Ammon's horn (tissue), 1 donor: ENCODE measurements at places on chromosomes 1 and 21.

DNA sequence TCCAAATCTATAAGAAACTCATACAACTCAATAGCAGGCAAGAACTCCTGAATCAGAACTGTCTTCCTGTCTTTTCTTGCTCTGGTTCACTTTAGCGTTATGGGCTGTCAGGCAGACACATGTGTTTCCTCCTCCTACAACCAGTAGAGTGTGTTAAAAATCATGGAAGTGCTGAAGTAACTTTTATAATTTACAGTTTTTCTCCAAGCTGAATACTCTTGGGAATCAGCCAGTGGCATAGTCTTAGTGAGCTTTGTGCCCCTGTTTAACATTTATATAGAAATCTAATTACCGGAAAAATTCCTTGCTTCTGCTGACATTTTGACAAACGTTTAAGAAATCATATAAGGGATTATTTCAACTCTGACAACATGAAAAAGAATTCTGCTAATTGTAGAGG, 113.1 kb upstream of the RGS18 start:
- no peak for DNase-seq

- no peak for DNase-seq
Observed at GRCh38 chr1:80988926-80989325, 811.8 kb upstream of the ADGRL2 start.

DNA sequence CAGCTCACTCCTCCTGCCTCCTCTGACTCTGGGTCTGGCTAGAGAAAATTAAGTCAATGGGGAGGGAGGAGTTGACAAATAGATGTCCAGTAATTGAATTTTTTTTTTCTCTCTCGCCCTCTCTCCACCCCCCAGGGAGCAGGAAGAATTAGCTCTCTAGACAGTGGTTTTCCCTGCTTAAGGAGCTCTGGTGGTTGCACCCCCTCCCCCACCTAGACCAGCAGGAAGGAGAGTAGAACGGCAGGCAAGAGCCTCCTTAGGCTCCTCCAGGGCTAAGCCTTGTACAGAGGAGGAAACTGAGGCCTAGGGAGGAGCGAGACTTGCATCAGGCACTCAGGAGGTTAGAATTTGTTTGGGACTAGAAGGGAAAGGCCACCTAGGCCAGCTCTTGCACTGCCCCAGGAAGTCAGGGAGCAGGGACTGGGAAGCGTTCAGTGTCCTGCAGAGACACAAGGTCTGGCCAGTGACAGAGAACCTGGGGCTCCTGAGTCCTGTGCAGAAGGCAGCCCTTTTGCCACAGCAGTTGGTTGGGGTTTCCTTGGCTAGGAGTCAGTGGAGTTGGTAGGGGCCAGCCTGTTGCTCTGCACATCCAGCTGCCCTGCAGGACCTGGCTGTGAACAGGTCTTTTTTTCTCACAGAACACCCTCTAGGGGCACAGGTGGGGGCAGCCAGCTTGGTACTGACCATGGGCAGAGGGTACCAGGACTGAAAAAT, 49.5 kb upstream of the ACOT11 start:
- no peak for DNase-seq

DNA sequence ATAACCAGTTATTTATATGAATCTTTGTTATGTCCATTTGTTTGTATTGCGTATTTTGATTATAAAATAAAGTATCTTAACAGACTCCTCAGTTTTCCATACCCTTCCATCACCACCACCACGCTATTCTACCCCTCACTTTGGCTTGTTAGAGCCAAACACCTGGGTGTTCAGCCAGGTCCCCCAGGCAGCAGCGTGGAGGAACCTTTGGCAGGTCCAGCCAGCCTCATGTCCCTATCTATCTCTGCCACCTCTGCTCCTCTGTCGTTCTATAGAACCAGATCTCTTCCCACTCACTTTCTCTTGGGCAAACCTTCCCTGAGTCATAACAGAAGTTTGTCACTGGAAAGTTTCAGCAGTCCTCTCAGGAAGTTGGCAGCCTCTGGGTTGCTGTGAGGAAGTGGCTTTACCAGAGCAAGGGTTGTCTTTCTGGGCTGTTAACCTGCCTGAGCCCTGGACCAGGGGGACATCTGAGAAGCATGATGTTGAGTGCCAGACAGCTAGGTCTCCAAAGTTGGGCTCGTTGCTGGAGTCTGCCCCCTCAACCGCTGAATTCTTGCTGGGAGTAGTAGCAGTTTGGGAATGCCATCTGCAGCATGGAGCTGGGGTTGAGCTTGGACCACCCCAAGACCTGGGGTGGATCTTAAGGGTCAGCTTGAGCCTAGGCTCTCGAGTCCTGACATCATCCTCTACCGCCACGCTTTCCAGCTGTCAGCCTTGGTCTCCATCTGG, 996 bp upstream of the SH3BGRL3 start:
- DNase-seq: peak; percentile 43

- DNase-seq: no peak
Observed at GRCh38 chr1:160821627-160822026, 25.7 kb downstream of the LY9 start.

DNA sequence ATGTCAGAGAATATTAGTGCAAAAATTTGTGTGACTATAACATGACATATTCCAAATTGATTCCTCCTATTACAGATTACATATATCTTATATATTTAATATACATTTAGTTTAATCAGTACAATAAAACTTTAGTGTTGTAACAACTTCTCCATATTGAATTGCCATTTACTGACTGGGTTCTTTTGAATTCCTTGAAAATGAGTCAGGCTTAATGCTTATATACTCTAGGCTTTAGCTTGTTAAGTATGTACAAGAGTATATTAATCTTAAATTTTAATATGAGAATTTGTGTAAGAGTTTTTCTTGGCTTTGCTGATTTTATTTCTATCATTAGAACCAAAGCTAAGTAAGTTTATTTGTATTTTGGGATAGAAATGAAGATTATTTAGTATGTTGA, 40.3 kb downstream of the XPR1 start:
- DNase-seq: no peak

DNA sequence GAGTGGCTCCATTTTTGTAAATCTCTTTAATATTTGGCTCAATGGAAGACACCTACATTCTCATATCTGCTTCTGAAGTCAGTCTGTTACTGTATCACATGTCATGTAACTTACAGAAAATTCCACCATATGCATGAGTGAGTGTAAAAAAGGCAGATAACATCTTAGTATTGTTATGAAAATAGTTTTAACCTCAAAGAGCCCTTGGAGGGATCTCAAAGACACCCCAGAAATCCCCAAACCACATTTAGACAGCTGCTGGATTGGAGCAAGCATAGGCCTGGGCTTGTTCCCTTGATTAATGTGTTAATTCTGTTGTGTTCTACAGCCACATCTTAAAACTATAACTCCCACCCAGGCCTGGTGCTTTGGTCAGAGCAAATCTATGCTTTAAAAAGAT, 16.9 kb downstream of the MACO1 start:
- DNase-seq: no peak

GRCh38 chr1:165842023-165842670, 14.7 kb downstream of the UCK2 start:
- no peak for DNase-seq

GRCh38 chr1:153612755-153613331, at the start of gene S100A16:
TSS of gene S100A16 (minus strand) at chr1:153613137. CDS start at chr1:153608151, 4,986 bp downstream.
- no peak for DNase-seq

DNA sequence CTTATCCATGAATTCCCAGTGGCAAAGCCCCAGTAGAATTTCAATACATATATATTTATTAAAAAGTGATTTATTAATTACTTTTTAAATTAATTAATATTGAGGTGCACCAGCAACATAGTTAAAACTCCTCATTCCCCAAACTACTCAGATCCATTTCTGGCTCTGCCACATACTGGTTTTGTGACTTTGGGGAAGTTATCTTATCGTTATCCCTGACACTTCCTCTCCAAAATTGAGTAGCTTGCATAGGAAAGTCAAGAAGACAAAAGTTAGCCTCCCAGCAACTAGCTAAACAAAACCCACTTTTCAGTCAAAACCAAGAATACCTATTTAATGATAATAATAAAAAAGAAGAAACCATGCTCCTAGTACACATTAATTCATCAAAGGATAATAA, 35.9 kb downstream of the TCP10L start:
- DNase-seq: no peak

GRCh38 chr1:21302747-21303715, 12.8 kb upstream of the ECE1 start:
- DNase-seq: no peak

GRCh38 chr1:53061859-53062707, at the start of gene PODN:
TSS of gene PODN (plus strand) at chr1:53062213. CDS start at chr1:53069856, 7,643 bp downstream.
- no peak for DNase-seq

GRCh38 chr21:14993115-14993514, 71.7 kb downstream of the NRIP1 start:
- DNase-seq: no peak

- DNase-seq: no peak
Observed at GRCh38 chr1:12296623-12297022, 66.8 kb downstream of the VPS13D start.

GRCh38 chr1:56866656-56867055, 12.1 kb downstream of the C8A start:
- no peak for DNase-seq

DNA sequence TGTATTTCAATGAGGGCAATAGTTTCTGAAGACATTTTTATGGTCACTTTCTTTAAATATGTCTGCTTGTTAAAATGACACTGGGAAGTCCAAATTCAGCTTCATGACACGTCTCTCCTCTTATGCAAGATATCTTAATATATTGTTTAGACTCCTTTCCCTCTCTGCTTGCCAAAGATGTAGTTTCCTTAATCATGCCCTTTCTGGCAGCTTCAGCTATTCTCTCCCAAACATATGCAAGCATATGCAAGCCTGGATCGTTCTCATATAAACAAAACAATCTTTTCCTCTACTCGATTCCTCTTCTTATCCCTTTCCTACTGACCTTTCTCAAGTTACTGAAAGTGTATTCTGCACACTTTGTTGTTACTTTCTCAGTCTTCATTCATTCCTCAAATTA, 372.2 kb downstream of the PTBP2 start:
- no peak for DNase-seq

GRCh38 chr1:35931446-35932157, 697 bp downstream of the AGO3 start:
- DNase-seq: no peak

GRCh38 chr1:187509091-187509490, 680.3 kb downstream of the PLA2G4A start:
- no peak for DNase-seq

DNA sequence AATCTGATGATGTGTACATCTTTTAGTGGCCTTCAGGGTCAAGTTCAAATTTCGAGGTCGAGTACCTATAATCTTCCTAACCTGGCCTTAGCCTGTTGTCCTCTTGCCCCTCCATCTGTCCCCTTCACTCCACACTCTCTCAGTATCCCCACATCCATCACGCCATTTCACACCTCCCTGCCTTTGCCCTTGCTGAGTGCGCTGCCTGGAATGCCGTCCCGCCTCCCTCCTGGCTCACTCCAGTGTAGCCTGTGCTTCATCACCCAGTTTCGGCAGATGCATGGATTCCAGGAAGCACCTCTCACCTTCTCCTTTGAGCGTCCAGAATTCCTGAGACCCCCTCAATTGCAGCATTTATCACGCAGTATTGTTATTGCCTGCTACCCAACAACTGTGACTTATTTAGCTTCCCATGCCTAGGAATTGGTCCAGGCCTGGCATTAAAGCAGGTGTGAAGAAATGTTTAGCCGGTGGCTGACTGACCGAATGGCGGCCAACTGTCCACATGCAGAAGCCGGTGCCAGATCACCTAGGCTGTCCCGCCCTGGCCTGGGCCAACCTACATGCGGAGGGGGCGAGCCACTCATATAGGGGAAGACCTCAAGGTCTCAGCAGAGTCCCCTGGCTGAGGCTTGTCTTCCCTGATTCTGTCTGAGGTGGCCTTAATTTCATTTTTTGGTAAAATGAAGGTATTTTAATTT, 34.5 kb downstream of the MYOM3 start:
- DNase-seq: no peak

GRCh38 chr21:46055863-46056281, 42.0 kb upstream of the COL6A2 start:
- DNase-seq: no peak

- peak; percentile 5 for DNase-seq
Observed at GRCh38 chr21:15255763-15256162, 191.0 kb upstream of the NRIP1 start.

DNA sequence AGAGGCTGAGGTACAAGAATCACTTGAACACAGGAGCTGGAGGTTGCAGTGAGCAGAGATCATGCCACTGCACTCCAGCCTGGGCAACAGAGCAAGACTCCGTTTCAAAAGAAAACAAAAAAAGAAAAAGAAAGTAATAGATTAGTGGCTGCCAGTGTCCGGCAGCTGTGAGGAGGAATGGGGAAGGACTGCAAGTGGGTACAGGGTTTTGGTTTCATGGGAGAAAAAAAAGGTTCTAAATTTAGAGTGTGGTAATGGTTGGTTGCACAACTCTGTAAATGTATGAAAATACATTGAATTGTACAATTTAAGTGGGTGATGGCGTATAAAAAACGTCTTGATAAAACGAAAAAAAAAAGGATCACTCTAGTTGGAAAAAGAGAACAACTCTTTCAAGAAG, 6.7 kb downstream of the TAF1A start:
- no peak for DNase-seq

GRCh38 chr1:216168546-216168945, 254.7 kb downstream of the USH2A start:
- no peak for DNase-seq

DNA sequence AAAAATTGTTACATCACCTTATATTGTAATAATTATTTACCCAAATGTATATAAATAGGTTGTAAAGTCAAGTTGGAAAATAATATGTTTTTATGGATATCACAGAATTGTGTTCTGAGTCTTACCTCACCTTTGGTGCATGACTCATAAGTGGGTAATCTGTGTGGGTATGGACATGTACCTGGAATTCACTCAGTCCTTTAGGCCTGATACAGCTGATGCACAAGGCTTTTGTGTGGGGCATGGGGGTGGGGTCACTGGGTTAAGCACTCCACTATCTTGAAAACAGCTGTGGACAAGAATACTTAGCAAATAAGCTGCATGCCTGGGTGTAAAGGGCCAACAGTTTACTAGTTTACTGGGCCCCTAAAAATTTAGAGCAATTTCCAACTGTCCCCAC, 34.4 kb downstream of the INKA2 start:
- DNase-seq: no peak

- no peak for DNase-seq
Observed at GRCh38 chr21:26956216-26956615, 10.7 kb downstream of the ADAMTS5 start.

DNA sequence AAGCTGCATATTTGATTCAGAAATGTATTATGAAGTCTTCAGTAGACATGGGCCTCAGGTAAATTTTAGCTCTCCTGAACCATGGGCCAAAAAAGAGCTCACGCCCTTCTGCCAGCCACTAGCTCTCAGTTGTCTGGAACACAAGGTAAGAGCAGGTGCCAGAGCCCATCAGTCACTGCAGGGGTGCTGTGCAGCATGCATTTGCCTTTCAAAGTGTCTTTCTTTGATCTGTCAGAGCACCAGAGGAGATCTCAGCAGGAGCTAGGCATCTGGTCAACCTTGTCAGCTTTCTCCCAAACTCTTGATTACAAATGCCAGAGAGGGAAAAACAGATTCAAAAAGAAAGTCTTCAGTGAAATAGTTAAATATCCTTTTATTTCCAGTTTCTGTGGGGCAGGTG, 332.3 kb downstream of the COL11A1 start:
- no peak for DNase-seq

DNA sequence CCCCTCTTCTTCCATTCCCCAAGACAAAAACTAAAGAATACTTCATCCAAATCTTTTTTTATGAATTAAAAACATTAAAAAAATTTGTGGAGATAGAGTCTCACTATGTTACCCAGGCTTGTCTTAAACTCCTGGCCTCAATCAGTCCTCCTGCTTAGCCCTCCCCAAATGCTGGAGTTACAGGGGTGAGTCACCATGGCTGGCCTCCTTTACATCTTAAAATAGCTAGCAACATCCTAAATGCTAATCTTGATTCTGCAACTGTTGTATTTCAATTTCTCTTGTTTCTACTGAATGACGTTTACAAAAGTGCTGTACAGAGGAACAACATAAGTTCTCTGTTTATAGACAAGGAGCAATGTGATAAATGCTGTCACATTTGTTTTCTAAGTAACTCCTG, 483.5 kb downstream of the ADGRL2 start:
- no peak for DNase-seq
